ENCODE measurements at places on chromosomes 5 and 9.

GRCh38 chr5:16965581-16965980 is 29.5 kb upstream of the MYO10 start:
- no peak for DNase-seq

DNA sequence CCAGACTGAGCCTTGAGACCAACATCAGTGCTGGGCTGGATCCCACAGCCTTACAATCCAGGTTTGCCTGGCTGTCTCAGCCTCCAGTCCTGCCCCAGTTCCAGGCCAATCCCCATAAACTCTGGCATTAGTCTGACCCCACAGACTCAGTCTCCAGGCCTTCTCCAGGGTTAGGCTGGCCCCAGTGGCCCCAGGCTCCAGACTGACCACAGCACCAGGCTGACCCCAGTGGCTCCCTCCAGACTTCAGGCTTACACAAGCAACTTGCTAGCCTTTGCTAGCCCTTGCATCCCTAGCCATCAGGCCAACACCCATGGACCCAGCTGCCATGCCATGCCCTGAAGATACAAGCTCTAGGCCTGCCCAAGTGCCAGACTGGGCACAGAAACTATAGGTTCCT is 1326.0 kb upstream of the C9orf72 start:
- DNase-seq = no peak

DNA sequence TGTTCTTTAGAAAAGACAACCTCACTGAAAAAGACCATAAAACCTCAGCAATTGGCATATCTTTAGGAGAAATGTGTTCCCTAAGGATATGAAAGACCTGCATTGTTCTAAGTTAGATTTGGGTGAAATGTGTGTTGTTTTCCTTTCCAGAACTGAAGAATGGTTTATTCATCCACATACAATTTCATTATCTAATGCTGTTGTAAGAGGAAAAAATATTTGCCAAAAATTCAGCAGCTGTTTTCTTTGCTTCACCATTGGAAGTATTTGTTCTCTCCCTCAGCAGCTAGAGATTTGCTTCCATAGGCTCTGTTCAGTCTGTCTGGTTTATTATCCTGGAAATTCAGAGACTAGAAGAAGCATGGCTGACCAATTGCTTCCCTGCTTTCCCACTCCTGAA is 150.9 kb downstream of the ISOC1 start:
- DNase-seq = no peak

GRCh38 chr5:305459-305858 is 16.1 kb upstream of the AHRR start:
- DNase-seq = no peak

DNA sequence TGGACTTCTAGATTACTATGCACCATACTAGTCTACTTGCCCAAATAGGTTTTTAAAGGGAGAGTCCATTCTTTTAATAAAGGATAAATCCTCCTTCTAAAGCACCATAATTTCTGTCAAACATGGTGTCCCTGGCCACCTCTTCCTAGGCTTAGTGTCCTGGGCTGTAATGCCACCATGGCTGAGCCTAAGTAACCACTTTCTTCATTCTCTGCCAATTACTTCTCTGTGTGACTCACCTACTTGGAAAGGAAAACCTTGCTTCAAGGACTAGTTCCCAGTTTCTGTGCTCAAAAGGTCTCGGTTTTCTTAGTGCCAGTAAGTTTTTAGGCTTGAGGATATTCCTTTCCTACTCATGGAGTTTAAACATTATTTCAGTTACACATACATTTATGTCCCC is 273.4 kb downstream of the DENND1A start:
- no peak for DNase-seq

DNA sequence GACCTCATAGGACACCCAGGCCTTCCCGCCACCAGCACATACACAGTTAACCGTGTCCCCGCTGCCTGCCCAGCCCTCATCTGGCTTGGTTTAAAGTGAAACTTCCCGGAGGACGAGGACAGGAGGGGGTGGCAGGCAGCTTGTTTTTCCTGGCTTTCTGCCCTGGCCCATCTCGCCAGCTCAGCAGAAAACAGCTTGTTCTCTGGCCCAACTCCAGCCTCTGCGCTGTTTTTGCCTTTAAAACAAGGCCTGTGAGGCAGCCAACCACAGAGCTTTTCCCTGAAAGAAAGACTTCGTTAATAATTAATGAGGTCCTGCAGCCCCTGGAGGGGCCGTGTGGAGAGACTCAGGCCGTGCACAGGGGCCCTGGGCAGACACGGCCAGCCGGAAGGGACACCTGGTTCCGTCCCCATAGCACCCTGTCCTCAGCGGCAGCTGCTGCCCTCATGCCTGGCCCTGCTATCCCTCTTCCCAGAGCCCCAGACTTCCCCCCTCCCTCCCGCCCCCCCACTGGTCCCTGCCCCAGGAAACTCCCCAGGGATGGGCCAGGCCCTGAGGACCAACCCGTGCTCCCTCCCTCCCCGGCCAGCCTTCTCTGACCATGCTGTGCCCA is 108.7 kb downstream of the RXRA start:
- DNase-seq = peak; percentile 97

DNA sequence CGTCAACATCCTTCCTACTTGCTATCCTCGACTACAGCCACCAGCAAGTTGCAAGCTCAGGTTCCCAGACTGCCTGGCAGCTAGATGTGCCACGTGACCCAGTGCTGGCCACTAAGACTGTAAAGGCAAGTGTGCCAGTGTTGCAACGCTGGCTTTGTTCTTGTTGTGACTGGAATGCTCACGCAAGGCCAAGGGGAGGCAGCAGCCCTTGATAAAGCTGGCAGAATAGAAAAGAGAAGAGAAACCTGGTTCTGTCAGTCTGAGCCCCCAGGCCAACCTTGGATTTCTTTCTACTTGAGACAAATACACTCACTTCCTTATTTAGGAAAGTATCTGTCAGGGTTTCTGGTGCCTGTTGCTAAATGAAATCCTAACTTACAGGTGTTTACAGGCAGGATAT is 113.0 kb downstream of the KLHL3 start:
- DNase-seq = peak; percentile 78

DNA sequence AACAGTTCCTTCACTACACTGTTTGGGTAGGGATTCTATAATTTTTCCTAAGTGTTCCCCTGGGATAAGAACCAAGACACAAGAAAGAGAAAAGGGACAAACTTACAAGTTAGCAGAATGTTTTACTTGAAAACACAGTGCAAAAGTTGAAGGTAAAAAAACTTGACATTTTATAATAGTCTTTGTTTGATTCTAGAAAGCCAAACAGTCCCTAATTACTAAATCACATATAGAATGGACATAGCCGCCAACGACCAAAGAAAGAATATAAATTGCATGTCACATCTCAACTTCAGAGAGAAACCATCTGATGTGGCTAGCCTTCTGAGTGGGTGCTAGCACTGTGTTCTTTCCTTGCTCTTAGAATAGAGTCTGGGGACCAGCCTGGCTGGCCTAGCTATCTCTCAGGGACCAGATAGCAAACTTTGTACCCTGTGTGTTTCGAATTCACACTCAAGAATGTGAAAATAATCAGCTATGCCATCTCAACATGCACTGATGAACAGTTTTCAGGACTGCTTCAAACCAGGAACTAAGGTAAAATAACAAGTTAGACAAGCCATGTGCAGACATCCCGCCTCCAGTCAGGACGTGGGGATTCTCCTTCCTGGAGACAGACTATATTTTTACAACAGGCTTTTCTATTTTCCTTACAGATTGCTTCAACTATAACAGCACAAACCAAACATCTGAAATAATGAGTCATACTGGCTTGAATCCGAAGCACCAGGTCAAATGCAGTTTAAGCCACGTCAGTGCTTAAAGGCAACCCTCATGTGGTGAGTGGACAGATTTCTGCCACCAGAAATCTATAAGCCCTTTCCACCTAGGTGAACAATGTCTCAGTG is 53.7 kb downstream of the LHFPL2 start:
- DNase-seq = peak; percentile 43

- no peak for DNase-seq
These were observed 47.1 kb downstream of the C9orf57 start for GRCh38 chr9:72013292-72013760.

GRCh38 chr5:172724242-172725183 is 46.5 kb downstream of the DUSP1 start:
- no peak for DNase-seq

GRCh38 chr9:72775570-72775969 is 177.3 kb downstream of the ALDH1A1 start:
- no peak for DNase-seq

- DNase-seq = no peak
These were observed 492.6 kb downstream of the EBF1 start for GRCh38 chr5:158607088-158607487.

GRCh38 chr9:10274175-10274574 is 338.6 kb downstream of the PTPRD start:
- DNase-seq = no peak

- no peak for DNase-seq
These were observed 18.2 kb upstream of the STK32A start for GRCh38 chr5:147216552-147217154.

DNA sequence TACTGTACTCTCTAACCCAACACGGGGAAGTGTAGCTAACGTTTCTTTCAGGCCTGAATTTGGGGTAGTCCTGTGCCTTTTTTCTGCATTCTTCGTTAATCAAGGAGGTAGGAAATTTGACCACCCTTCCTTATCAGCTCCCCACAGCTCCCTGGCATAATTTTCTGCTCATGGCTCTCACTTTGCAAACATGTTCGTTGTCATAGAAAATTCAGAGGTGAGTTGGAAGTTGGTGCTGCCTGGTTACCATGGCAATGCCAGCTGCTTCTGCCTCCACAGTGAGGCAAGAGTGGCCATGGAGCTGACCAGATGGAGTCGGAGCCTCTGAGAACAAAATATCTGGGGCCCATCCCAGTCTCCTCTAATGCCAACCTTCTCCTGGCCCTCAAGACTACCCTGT is 116.6 kb upstream of the BOD1 start:
- no peak for DNase-seq

DNA sequence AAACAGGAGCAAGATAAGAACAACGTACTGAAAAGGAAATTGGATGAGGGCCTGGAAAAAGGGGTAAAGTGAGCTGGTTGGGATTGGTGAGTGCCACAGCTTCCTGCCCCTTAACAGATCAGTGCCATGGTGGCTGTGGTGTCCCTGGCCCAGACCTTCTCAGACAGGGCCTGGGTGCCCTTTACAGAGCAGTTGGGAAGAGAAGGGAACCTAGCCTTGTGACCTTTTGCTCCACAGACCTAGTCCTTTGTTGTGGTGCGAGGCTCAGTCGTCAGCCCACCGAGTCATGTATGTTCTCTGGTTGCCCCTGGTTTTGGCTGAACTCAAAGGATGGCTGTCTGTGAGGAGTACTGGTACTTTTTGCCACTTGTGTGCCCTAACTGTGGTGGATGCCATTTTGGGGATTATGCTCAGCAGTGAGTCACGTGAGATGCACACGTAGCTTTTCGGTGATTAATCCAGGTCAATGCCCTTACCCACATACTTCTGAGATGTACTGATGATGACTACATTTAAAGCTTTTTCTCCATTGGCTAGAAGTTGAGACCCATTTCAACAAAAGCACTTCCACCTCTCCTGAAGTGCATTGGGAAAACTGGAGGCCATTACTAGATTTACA is 48.4 kb downstream of the EXOSC2 start:
- DNase-seq = no peak

DNA sequence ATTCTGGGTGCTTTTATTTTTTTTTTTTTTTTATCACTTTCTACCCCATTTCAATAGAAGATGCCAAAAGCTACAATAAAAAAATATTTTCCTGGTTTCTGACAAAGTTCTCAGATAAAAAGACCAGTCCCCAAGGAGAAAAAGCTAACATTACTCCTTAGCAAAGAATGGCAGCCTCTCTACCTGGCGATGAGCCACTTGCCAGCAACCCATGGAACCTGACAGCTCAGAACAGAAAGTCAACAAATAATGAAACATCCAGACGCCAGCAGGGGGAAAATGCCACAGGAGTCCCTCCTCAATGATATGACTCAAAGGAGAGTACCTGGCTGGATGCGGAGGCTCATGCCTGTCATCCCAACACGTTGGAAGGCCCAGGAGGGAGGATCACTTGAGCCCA is 123.2 kb downstream of the MYO10 start:
- DNase-seq = no peak

DNA sequence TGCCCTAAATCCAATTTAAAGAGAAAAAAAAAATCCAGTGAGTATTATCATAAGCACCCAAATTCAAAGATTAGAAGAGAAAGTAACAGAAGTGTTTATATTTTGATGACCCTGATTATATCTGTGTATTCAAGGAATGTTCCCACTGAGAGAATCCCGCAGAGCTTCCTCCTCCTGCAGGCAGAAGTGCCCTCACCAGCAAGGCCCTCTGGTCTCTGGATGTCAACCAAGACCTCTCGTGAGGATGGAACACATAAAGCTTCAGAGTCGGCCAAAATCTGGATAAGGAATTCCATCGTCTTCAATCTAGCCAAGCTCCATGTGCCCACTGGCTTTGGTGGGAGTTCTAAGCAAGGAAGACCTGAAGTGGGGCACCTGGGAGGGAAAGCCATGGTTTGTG is 18.1 kb downstream of the PTCH1 start:
- no peak for DNase-seq

DNA sequence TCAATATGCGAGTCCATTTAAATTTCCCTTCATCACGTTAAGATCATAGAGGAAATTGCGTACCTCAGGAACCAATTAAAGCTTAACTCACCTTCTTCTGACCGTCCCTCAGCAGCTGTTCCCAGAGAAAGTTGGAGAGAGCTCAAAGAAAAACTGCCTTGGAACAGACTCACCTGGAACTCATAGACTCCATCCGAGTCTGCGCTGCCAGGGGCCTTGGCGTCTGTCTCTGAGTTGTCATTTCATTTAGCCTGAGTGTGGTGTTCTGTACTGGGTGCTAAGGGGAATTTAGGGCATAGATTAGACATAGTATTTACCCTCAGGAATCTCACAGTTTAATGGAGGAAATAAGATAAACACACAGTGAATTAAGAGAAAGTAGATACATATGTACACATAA is 892.7 kb downstream of the TLE1 start:
- DNase-seq = no peak

- DNase-seq = no peak
These were observed 237.5 kb downstream of the SLIT3 start for GRCh38 chr5:169063316-169063953.

DNA sequence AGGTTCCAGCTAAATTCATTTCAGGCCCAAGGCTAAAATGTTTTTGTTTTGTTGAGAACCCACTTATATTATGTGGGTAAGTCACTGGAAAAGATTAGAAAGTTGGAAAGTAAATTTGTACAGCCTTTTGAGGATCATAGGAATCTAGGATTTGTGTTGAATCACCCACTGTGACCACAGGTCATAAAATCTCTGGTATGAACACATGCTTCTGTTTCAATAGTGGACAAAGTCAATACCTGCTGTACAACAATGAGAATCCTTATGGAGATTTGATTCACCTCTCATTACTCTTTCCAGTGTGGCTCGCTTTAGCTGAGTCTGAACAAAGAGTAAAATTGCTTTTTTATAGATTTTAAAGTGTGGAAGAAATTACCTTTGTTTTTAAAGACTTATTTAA is 369.5 kb downstream of the TMEM167A start:
- no peak for DNase-seq

DNA sequence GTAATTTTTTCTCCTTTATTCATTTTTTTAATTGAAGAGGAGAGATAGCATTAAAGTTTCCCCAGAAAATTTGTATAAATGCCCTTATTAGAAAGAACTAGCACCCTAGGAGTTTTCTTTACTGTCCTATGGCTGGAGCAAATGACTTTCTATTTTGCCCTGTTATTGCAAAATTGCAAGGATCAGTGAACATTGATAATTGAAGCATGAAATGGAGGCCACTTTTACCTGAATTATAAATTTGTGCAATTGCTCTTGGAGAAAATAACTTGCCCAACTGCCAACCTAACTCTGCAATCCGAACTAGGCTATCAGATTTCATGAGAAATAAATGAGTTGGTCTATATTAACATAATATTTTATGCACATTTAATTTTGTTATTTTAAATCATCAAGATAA is 111.9 kb downstream of the MTRR start:
- DNase-seq = no peak
